ENCODE measurements at places on chromosomes 3 and 15.

- DNase-seq = no peak
These were observed 40.5 kb upstream of the XIRP1 start for GRCh38 chr3:39232859-39233258.

DNA sequence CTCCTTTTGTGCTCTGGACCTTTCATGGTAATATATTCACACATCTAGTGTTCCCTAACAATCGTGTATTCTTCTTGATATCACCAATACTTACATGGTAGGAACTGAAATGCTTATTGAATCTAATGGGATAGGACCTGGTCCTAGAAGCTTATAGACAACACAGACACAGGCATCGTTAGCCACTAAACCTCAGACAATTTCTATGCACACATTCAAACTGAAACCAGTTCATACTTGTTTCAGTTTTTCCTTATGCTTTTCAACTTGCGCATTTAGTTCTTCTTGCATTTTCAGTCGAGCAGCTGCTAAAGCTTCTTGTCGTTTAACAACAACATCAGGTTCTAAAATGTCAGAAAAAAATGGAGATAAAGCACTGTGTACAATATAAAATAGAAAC, 2.3 kb downstream of the SELENOS start:
- DNase-seq = no peak

GRCh38 chr15:70608144-70608543, 155.2 kb downstream of the UACA start:
- no peak for DNase-seq

DNA sequence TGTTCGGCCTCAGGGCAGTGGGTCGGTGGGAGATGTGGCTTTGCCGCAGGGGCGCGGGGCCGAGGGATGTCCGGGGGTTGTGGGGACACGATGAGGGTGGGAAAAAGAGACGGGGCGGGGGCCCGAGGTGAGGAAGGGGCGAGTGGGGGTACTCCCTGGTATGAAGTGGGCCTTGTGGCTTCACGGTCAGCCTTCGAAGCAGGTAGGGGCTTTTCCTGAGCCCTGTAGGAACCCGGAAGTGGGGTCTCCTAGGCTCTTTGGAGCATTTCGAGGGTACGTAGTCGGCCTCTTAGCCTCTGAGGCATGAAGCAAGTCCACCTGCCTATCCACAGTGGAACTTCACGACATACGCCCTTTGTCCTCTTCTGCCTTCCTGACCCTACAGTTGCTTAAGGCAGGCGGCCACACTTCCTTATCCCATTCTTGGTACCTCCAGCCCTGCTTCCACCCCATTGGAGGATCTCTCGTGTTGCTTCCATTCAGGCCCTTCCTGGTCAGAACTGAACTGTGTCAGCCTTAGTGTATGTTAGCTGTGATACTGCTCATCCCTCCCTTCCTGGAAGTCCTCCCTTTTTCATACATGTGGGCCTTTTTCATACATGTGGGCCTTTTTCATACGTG, 389 bp downstream of the ARPC4 start:
- DNase-seq = no peak

DNA sequence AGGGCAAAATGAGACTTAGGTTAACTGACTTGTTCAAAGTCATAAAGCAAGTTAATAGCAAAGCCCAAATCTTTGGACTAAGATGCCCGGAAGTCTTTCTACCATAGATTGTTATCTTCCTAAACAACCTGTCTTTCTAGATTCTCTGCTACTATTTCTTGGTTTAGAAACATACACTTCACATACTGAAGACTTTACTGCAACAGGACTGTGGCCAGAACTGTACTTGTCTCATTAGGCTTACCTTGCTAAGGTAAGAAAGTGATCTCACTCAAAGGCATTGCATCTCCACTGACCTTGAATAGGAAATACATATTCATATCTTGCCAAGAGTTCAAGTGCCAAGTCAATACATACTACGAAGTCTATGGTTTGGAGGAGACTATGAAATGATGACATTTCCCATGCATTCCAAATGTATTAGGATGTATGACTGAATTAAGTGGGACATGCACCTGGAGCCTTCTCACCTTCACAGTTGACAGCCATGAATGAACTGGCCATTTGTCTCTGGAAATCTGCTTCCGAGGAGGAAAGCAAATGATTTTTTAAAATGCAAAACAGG, 5.0 kb downstream of the ZDHHC3 start:
- no peak for DNase-seq

- DNase-seq = no peak
These were observed 32.9 kb downstream of the VGLL4 start for GRCh38 chr3:11610700-11611275.

Measured in kidney epithelial cell (primary cell).